Cortex of kidney (tissue), 1 donor: ENCODE measurements at places on chromosomes 6 and 20.

- DNase-seq, result no peak
Measured at GRCh38 chr6:140729521-140729920, 1355.1 kb upstream of the CITED2 start.

DNA sequence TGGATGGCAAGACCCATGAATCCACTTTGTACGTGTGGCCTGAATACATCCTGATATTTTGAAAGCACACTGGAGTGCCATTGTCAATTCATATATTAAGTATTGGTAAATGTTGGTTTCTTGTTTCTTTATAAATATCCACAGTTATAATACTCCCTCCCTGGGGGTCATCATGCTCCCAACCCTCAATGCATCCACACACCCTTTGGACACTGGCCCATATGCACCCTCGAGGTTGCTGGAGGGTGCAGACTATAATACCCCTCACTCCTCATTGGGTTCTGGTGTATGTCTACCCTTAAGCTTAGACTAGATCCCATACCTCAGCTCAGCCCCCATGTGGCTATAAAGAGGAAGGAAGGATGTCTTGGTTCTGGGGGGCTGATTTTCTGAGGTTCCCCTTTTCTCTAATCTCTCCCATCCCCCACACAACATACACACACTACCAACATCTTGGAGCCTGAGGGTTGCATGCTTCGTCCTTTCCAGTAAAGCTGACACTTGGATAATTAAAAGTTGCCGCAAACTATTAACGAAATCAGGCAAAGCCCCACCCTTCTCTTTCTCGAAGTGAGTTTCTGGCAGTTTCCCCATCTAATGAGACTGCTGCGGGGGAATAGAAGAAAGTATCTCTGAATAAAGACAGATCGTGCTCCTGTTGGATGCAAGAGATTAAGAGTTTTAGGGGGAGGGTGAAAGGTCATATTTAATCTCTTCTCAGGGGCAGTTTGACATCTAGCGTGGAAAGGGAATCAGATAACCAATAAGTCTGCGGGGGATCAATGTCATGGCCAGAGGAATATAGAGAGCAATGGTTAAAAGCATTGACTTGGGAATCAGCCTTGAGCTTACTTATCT is 7.4 kb downstream of the PIM1 start:
- DNase-seq, result no peak

DNA sequence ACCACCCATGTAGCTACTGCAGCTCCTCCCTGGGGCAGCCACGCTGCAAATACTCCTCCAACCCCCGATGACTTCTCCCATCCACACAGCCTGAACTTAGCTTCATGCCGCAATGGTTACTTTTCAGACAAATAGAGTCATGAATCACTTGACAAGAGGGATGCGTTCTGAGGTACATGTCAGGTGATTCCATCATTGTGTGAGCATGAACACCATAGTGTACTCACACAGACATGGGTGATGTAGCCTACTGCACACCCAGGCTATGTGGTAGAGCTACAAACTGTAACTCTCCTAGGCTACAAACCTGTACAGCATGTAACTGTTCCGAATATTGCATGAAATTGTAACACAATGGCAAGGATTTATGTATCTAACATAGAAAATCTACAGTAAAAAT is 298.5 kb upstream of the SLC35B3 start:
- no peak for DNase-seq

DNA sequence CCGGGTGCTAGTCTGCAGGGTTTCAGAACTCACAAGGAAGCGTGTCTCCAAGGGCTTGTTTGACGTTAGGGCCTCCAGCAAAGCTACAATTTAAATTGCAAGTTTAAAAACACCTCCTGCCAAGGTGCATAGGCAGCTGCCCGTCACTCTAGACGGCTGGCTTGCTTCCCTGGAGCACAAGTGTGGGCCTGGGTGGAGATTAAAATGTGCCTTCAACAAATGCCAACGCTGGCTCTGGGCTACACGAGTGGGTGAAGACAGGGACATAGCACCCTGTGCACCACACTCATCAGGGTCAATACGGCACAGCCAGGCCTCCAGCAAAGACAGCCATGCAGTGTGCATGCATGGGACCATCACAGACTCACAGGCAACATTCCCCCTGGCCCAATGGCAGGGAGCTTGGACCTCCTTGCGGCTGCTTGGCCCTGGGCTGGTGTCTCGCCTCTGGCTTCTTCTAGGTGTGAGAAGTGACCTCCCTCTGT is 48.4 kb upstream of the FRMD1 start:
- no peak for DNase-seq

DNA sequence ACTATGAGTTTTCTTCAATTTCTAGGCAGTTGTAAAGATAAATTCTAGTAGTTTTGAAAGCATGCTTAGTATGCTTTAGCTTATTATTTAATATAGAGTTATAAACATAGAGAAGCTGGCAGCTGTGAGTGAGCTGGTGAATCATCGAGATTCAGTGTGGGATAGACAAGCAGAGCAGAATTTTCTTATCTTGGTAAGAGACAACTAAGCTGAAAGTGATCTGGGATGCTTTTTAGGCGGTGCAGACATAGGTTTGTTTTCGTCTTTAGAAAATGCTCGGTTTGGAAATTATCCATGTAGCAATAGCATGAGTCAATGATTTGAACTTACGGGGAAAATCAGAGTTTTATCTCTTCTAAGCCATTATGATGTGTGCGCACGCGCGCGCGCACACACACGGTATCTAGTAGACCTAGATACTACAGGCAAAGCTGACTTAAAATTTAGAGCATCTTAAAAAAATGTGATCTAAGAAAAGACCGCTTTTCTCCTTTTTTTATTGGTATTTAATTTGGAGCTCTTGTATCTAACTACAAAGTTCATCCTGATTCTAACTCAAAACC is 128.3 kb upstream of the MAP3K7 start:
- DNase-seq, result no peak

DNA sequence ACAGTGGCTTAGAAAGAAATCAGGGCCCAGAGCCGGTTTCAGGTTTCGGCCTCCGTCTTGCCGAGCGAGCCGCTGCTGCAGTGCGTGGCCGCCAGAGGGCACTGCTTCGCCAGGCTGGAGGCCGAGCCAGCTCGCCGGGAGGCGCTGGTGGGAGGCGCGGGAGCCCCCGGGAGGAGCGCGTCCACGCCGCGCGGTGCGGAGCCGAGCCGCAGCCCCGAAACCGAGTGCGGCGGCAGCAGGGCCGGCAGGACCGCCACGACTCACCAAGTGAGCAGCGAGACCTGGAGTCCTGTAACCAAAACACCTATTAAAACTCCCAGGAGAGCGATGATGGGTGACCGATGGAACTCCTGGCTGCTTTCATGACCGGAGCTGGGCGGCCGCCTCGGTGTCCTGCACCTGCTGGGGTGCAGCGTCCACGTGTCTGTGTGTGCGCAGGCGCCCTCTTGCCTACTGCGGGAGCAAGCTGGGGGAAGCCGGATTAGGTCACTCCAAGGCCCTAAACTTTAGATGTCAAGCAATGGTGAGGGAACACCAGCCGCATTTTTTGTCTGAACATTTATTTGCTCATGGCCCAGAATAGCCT is 186.9 kb upstream of the UST start:
- DNase-seq, result no peak

GRCh38 chr6:23140871-23141270 is 571.5 kb downstream of the HDGFL1 start:
- DNase-seq, result no peak

GRCh38 chr6:42068173-42068572 is 17.8 kb downstream of the TAF8 start:
- no peak for DNase-seq

- no peak for DNase-seq
Measured at GRCh38 chr6:48032151-48032550, 78.8 kb downstream of the PTCHD4 start.
